ENCODE measurements at places on chromosomes 6 and 20. TPM values are rescaled to one million over a fixed set of nuclear protein-coding genes. Genes with fewer than 3 reads are reported as not detected.
A peak's percentile ranks its signal among the peaks of the same experiment; 100 is the strongest.

The RSPO4 gene
- polyA plus RNA-seq: not detected

The IL17A gene
- polyA plus RNA-seq: not detected

The BPI gene
- not detected for polyA plus RNA-seq

DNA sequence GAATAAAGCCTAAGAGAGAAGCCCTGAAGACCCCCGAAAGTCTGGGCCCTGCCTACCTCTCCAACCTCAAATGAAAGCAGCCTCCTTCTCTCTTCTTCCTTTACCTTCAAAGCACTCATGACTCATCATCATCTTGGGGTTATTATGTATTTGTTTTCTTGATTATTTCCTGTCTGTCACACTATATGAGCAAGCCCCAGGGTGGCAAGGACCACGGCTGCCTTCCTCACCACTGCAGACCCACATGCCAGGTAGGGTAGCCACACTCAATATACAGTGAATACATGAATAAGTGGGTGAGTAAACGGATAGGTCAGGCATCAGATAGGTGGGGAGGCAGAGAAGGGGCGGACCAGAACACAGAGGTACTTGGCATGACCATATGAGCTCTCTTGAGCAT lies 8.8 kb downstream of the WFDC3 start:
- DNase-seq: no peak

The TRMT11 gene
- polyA plus RNA-seq: 42.2 TPM

GRCh38 chr6:49300443-49300842 lies 162.6 kb downstream of the MMUT start:
- DNase-seq: no peak

GRCh38 chr6:43129434-43130194 lies 41.5 kb upstream of the SRF start:
- peak; percentile 52 for DNase-seq

DNA sequence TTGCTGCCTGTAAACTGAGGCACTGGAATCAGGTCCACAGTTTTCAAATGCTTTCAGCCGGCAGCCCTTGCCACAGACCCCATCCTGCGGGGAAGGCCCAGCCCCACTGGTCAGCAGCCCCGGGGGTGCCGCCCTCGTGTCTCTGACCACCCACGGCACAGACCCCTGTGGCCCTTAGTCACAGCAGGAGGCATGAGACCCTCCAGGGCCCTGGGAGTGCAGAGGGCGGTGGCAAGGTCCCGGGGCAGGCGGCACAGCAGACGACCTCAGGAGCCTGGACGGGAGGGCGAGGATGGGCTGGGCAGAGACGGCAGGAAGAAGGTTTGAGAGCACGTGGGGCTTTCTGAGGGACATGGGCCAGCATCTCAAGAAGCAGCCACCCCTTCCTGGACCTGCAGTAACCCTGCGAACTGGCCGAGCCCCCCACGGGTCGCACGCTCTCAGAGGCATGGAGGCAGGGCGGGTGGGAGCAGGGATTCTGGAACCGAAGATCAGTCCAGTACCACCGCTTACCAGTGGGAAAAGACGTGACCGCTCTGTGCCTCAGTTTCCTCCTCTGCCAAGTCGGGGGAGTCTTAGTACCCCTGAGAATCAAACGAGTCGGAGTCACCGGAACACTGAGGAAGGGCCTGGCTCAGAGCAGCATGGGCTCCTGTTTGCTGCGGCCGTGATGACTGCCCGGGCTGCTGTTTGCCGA lies 140.7 kb downstream of the TAF4 start:
- DNase-seq: no peak

- no peak for DNase-seq
Observed at GRCh38 chr6:136550045-136550329, 235 bp downstream of the MAP7 start.

DNA sequence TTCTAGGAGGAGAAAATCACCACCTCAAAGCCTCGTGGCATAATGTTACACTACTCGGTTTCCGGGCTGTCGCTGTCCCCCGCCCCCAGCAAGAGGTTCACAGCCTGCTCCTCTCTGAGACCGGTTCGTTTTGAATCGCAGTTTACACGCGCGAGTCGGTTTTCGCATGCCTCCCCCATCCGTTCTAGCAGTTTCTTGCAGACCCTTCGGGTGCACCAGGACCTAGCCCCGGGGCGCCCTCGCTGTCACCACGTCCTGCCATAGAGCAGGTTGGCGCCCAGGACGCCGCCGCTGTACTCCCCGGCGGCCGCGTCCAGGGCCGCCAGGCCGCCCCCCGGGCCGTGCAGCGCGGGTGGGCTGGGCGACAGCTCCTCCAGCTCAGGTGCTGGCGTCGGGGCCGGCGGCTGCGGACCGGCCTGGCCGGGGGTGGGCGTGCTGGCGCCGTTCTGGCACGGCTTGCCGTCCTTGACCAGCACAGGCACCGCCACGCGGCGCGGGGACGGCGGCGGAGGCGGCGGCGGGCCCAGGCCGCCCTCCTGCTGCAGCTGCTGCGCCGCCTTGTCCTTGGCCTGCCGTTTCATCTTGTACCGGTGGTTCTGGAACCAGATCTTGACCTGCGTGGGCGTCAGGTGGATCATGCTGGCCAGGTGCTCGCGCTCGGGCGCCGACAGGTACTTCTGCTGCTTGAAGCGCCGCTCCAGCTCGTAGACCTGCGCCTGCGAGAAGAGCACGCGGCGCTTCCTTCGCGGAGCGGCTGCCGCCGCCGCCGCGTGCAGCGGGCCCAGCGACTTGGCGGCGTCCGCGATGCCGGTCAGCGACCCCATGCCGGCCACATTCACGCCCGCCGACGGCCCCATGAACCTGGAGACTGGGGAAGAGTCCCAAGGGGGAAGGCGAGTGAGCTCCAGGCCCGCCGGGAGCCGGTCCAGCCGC lies 1.4 kb downstream of the NKX2-4 start:
- no peak for DNase-seq

The TOP1 gene
- polyA plus RNA-seq: 9.9 TPM

DNA sequence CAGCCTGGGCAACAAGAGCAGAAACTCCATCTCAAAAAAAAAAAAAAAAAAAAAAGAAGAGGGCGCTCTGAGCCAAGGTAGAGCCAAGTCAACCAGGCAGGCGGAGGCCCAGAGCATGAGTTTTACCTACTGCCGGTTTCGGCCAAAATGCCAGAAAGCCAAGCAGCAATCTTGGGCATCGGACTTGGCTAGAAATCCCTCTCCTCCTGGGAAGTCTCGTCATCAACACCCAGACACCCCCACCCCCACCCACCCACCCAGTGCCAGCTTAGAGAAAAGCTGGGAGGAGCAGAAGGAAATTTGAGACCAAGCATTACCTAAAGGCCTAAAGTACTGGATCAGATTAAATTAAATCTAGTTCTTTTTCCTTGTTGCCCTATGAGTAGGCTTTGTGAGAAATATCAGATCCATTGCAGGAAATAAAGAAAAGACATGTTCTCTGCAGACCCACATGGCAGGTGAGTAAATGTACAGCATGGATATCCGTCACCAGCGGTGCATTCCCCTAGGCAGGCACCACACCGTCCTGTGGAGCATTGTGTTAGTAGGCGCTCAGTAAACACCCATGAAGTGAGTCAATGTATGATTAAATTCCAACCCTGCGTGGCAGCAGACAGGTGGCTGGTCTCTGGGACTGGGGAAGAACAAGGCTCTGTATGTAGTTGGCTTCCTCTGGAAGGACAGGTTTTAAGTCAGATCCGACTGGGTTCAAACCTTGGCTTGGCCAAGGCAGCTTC lies 21.0 kb downstream of the RIPOR3 start:
- DNase-seq: peak; percentile 89

DNA sequence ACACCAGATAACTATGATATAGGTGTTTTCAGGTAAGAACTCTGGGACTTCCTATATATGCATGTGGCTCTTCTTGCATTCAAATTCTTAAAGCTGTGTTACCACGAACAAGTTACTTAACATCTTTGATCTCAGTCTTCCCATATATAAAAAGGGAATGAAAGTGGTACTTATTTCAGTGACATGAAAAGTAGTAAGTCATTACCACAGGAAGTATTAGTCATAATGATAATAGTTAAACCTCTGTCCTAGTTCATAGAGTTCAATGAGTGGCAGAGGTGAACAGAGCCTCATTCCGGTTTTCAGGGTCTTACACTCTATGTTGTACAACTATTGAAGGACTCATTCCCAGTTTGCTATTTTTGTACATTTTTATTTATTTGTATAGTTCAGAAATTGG lies 237.0 kb downstream of the NKAIN2 start:
- no peak for DNase-seq

The RNF114 gene
- 126 TPM for polyA plus RNA-seq

The MUCL3 gene
- not detected for polyA plus RNA-seq

GRCh38 chr20:63661108-63661507 lies 3.0 kb downstream of the RTEL1 start:
- DNase-seq: no peak

The BEND6 gene
- 0.10 TPM for polyA plus RNA-seq

DNA sequence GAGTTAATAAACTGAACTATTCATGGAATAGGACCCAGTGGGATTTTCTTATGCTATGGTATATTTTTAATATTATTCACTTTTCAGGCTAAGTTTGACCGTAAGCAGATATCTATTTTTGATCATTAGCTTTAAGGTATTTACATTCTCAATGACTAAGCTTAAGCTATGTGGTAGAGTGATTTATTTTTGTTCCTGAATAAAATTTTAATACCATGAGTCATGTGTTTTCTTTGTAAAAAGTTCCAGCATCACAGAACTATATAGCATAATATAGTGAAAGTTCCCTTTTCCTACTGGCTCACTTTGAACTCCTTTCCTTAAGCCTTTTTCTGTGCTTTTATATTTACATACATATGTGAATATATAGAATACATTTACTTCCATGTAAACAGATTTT lies 75.8 kb downstream of the BCKDHB start:
- no peak for DNase-seq

DNA sequence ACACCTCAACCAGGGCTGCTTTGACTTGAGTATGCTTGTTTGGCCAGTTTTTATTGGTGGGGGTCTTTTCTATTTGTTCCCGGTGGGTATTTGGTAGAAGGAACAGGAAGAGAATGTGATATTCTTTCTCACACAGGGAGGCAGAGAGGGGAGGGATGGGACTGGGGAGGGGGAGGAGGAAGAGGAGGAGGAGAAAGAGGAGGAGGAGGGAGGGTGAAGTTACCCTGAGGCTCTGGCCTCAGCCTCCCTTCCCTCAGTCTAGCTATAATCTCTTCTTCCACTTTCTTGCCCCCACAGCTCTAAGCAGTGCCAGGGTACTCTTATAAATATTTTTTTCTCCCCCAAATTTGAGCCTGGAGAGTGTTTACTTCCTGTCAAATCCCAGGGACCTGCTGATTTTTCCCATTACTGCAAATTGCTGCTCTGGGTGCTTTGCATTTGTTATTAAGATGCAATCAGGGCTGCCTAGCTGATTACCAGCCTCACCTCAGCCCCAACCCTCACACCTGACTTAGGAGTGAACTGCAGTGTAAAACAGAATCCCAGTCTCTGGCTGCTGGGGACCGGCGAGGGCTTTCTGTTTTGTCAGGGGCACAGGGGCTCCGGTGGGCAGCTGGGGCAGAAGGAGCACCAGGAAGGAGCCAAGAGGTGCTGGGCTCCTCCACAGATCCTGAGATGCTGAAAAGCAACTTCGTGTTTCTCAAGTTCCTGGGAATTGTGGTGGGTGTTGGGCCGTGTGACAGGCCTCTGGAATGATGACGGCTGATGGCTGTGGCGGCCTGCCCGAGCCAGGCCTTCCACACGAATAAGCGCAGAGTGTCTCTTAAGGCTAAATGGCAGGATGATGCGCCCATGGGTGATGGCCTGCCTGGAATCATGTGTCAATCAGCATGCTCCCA lies 141.4 kb downstream of the CD83 start:
- no peak for DNase-seq

DNA sequence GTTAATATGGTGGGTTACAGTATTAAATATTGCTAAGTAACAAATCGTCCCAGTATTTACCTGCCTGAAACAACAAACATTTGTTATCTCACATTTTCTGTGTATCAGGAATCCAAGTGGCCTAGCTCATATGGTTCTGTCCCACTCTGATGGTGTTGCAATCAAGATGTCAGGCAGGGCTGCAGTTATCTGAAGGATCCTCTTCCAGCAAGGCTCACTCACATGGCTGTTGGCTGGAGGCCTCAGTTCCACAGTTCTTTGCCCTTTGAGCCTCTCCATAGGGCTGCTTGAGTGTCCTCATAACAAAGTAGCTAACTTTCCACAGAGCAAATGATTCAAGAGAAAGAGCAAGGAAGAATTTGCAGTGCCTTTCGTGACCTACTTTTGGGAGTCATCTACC lies 17.7 kb downstream of the RAB22A start:
- DNase-seq: peak; percentile 29

- no peak for DNase-seq
Observed at GRCh38 chr20:50774515-50774914, 20.3 kb upstream of the BCAS4 start.

- peak; percentile 24 for DNase-seq
Observed at GRCh38 chr6:167162591-167162990, 4.8 kb upstream of the GPR31 start.

The FRK gene
- 1.3 TPM for polyA plus RNA-seq

DNA sequence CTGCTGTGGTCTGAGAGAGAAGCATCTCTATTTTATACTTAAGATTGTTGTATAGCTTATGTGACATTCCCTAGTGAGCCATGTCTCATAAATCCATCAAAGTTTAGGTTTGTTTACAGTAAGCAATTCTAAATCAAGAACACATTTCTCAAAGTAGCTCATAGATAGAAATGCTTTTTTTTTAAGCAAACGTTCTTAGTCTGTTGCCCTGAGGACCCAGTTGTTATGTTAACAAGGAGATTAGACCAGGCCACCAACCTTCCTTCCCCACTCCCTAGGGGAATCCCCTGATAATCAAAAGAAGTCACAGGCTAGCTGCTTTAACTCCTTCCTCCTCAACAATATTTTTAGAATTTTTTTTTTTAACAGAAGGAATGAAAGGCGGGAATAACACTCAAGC lies 169.0 kb downstream of the FUT9 start:
- DNase-seq: no peak

DNA sequence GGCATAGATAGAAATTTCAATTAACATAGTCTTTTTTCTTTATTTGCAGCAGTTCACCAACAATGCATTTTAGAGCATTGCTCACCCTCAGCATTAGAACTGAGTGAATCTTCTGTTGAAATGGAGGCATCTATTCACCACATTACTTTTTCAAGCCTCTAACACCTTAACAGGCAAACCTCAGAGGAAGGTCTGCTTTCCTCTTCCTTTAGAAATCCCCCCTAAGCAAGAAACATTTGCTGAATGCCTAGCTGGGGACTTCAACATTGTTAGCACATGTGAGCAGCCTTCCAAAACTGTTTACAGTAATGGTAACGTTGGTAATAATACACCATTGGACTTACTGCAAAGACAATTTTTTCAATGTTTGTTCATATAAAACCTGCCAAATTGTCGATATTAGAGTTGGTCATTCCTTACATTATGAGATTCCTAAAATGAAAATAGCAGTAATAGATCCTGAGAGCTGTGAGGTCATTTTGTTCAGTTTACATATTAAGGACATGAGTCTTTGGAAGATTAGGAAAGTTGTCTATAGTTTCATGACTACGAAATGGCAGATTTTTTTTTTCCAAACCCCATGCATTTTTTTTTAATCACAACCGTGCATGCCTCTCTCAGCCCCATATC lies 20.6 kb upstream of the AKIRIN2 start:
- DNase-seq: no peak
